ENCODE measurements at places on chromosomes 1 and 21. TPM values are rescaled to one million over a fixed set of nuclear protein-coding genes. Genes with fewer than 3 reads are reported as not detected.

Gene LMOD1
- total RNA-seq: not detected

Gene TRPM2
- 40.9 TPM for total RNA-seq

Gene LRRC53
- not detected for total RNA-seq

Gene CHI3L1
- total RNA-seq: not detected

Gene ASCL5
- not detected for total RNA-seq

Gene SPRR1B
- not detected for total RNA-seq

Gene FCRL4
- total RNA-seq: not detected

DNA sequence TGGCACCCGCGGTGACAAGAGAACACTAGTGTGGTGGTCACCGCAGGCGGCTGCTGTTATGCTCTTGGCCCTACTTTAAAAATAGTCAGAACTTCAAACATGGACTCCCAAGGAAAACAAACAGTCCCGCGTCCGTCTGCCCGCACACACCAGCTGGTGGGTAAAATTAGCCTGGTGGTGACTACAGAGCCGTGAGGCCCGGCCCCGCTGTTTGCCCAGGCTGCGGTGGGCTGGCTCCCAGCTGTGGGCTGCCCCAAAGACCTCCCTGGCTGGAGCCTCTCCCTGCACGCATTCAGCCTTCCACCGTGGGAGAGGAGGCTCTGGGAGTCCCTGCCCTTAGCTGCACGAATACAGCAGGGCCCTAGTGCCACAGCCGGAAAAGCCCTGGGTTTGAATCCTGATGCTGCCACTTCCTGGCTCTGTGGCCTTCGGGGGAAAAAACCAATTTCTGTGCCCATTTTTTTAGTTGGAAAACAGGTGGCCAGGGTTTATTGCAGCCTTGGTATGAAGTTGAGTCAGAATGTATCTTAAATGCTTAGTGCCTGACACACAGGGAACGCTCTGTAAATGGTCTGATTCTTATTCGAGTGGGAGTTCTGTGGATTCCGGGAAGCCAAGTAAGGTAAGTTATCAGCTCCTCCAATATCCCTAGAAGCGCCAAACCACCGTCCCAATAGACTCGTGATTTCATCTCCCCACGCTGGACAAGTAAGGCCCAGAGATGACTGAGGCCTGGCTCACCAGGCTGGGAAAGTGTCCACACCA, 58.2 kb downstream of the ALPL start:
- DNase-seq: no peak

DNA sequence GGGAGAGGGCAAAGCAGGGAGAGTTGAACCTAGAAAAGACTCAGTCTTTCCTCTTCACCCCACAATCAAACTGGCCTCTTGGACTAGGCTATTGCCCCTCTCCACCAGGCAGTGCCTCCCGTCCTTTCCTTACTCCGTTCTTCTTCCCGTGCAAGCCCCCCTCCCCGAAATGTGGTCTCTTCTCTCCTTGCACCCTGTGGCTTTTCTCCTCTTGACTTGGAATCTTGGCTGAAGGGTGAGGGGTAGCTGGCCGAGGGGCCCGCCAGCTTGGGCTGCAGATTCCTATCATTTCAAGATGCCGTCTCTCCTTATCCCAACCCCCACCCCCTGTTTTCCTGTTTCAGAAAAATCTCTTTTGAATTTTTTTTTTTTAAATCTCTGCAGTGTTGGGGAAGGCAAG, 1.6 kb downstream of the WNT2B start:
- no peak for DNase-seq

DNA sequence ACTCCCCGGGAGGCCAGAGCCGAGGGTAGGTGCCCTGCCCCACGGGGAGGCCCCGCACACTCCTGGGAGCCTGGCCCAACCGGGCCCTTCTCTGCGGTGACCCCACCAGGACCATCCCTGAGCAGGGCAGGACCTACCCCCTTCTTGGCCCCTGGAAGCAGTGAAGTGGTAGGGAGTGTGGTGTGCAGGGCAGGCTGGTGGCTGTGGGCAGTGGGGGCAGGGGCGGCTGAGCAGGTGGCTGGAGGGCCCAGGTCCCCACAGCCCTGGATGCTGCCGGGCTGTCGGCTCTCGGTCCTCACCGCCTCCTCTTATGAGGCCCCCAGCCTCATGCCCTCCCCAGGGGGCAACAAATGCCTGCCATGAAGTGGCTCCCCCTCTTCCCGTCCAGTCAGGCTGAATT, 19.5 kb downstream of the PLCH2 start:
- no peak for DNase-seq

DNA sequence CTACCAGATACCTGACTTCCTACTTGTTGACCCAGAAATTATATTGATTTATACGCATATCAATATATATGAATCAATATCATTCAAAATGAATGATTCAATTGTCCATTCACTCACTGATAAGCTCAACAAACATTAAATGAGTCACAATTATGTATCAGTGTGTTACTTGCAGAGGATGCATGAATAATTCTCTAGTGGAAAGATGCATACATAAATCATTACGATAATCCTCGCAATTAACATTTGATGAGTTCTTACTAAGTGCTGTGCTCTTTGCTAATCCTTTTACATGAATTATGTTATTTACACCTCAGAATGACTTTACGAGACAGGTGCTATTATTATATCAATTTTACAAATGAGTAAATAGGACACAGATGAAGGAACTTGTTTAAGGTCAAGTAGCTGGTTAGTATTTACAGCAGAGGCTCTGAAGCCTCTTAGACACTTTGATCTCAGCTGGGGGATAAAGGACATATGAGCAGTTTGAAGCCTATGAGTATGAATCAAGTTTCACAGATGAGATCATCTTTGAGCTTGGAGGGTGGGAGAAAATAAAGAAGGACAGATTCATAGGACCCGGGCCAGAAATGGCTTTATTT, 112.8 kb upstream of the ADAMTS5 start:
- DNase-seq: no peak

- DNase-seq: no peak
Measured at GRCh38 chr1:224563666-224564065, 52.5 kb upstream of the CNIH3 start.

DNA sequence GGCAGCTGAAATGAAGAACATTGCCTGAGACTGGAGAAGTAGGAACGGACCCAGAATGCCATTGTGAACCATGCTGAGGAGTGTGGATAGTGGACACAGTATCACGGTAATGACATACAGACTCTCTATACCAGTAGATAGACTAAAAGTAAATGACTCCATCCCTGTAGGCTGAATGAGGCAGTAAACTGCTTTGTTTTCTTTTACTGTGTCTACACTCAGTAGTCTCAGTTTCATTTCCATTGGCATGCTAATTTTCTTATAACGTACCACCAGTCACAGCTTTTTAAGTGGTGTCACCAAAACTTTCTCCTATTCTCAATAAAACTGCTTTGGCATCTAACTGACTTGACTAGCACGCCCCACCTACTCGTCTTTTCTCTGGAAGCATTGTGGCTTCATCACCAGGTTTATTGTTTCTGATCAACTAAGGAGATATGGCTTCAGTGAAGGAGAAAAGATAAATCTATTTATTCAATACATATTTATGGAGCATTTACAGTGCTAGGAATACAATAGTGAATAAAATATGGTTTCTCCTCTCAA, 8.4 kb upstream of the ZNF697 start:
- no peak for DNase-seq

DNA sequence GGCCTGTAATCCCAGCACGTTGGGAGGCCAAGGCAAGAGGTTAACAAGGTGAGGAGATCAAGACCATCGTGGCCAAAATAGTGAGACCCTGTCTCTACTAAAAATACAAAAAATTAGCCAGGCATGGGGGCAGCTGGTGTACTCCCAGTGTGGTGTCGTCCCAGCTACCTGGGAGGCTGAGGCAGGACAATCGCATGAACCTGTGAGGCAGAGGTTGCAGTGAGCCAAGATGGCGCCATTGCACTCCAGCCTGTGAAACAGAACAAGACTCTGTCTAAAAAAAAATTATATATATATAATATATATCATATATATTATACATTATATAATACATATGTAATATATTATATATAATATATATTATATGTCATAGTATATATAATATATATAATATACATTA, 249.2 kb upstream of the TPTE start:
- DNase-seq: peak; percentile 25

GRCh38 chr1:7614576-7615074, 156.5 kb upstream of the VAMP3 start:
- no peak for DNase-seq

DNA sequence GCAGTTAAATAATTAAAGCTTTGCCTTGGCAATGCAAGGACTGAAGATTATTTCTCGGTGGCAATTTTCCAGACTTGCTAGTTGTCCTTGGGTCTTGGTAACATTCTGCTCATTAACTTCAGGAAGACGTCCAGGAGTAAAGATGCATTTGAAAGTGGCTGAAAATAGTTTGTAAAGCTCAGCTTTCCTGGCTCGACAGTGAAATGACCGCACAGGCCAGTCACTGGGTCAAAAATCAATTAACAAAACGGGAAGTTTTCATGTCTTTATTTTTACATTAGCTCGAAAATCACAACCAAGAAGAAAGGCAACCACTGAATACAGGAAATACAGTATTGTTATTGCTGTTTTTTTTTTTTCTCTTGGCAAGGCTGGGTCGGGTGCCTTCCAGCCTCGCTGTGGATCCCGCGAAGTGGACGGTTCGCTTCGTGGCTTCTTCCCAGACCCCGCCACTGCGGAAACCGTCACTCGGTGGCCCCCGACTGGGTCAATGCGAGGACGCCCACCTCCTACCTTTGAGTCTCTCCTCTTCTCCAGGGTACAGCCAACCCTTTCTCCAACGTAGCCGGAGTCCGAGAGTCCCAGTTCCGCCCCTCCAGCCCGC, 479 bp upstream of the SNX7 start:
- no peak for DNase-seq

- DNase-seq: no peak
Measured at GRCh38 chr1:186671136-186671825, 8.9 kb downstream of the PTGS2 start.

- DNase-seq: no peak
Measured at GRCh38 chr21:21052672-21053071, 54.5 kb downstream of the NCAM2 start.

GRCh38 chr1:85607126-85607920, 26.8 kb downstream of the CCN1 start:
- DNase-seq: no peak

DNA sequence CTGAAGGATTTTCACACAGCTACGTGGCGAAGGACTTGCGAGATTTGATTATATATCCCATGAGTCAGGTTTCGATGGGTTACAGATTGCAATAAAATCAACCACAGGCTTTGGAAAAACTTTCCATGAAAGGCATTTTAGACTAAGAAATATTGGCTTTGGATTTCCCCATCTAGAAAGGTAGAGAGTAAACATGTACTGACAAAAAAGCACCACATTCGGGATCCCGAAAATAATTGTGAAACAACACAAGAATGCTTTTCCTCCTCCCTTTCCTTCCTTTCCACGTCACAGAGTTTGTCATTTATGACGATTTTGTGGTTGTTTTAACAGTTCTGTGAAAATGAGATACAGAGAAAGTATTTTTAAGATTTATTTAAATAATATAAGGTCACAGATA, 38.5 kb downstream of the TGFB2 start:
- DNase-seq: no peak

GRCh38 chr1:201937624-201938213, 8.6 kb downstream of the LMOD1 start:
- DNase-seq: no peak

GRCh38 chr1:241396747-241397681, 40.0 kb upstream of the RGS7 start:
- DNase-seq: no peak

GRCh38 chr1:25590096-25590824, 26.3 kb upstream of the MAN1C1 start:
- DNase-seq: no peak

DNA sequence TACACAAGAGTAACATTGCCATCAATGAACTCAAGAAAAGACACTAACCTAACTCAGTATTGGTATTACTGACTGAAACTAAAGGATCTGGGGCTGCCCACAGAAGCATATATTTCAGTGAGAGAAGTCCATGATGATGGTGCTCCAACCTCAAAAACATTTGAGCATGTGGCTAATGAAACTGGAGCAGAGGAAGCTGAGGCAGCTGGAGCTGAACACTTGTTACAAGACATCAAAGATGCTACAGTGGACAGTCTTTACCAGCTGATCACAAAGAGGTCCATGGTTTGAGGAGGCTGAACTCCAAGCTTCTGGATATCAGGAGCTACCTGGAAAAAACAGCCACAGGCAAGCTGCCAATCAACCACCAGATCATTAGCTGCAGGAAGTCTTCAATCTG, 42.2 kb upstream of the TTC39A start:
- no peak for DNase-seq

GRCh38 chr1:169363046-169363730, 4.4 kb downstream of the NME7 start:
- peak; percentile 55 for DNase-seq
